ENCODE measurements at places on chromosomes 4 and X. TPM values are rescaled to one million over a fixed set of nuclear protein-coding genes. Genes with fewer than 3 reads are reported as not detected.

SPON2 gene
- 36.6 TPM for total RNA-seq

DSPP gene
- not detected for total RNA-seq

SYNPO2 gene
- total RNA-seq: 381 TPM

EFHC2 gene
- 2.3 TPM for total RNA-seq

P2RY10 gene
- total RNA-seq: 0.39 TPM

KLHL15 gene
- total RNA-seq: 7.8 TPM

KLF8 gene
- total RNA-seq: 22.7 TPM

DMP1 gene
- not detected for total RNA-seq

PRRG1 gene
- total RNA-seq: 11.0 TPM

HERC3 gene
- total RNA-seq: 34.6 TPM

RBMXL3 gene
- total RNA-seq: not detected

COL4A5 gene
- 94.6 TPM for total RNA-seq

- DNase-seq: no peak
Observed at GRCh38 chr4:39759569-39759968, 61.6 kb downstream of the UBE2K start.

GRCh38 chrX:46477435-46477834 is 67.8 kb downstream of the ZNF674 start:
- DNase-seq: no peak

DNA sequence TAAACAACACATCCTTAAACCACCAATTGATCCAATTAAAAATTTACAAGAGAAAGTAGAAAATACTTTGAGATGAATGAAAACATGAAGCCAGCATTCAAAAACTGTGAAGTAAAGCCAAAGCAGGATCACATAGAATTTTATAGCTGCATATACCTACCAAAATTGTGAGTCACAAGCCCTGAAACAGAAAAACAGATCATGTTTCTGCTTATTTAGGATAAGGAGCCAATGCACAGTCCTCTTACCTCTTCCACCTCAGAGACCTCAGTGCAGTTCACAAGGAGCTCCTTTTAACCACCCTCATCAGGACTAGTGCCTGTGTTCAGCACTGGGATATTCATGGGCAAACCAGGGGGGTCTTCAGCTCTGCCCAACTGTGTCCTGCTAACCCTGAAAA is 386.7 kb downstream of the TECRL start:
- no peak for DNase-seq

- no peak for DNase-seq
Observed at GRCh38 chrX:135191838-135192237, 20.6 kb upstream of the CT55 start.

DNA sequence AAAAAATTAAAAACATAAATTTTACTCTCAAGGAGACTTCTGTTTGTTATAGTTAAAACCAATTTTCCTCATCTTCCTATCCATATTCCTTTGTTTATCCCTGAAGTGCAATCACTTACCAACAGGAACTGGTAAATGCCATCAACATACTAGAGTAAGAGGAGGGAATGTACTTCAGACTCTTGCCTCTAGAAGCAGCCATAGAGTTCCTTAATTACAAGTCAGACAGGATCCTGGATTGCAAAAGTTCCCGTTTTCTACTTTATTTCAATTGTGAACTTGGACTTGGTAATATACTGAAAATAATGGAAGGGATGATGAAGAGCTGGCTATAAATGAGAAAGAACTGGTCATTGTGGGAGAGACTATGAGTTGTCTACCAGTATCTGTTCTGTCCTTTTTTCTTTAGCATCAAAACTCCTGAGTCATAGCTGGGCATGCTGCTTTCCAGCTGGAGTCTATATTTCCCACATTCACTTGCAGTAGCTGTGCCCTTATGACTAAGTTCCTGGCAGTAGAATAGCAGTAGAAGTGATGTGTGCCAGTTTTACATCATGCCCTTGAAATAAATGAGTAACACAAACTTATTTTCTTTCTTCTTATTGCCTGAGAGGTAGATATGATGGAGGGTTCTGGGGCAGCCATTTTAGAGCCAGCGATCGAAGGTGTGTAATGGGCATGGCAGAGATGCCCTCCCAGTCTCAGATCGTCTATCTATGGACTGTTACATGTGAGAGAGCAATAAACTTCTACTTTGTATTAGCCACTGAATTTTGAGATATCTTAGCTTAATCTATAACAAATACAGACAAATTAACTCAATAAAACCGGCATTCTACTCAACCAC is 26.8 kb upstream of the SPARCL1 start:
- DNase-seq: no peak

DNA sequence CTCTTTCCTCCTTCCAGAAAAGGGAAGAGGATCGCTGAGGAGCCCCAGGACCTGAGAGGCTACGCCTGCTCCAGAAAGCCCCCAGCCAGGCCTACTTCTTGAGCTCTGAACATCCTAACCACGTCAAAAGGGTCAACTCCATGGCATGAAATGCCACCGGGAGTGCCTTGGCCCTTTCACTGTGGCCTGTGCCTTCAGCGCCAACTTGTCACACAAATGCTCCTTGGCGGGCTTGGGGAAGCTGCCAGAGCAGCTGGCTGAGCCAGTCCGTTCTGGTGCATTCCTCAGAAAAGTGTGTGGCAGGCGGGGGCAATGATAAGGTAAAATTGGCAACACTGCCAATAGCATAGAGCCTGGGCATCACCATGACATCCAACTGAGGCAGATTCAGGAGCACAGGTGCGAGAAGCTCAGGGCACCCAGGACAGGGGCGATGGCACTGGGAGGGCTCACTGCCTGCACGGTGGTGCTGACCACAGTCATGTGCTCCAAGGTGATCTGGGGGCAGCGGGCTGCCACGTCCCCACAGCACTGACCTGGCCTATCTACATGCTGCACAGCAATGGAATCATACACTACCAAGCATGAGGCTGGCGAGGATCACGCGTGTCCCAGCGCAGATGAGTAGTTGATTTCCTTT is 12.1 kb upstream of the TREX2 start:
- no peak for DNase-seq

GRCh38 chrX:68695206-68695845 is 47.9 kb downstream of the STARD8 start:
- DNase-seq: no peak

DNA sequence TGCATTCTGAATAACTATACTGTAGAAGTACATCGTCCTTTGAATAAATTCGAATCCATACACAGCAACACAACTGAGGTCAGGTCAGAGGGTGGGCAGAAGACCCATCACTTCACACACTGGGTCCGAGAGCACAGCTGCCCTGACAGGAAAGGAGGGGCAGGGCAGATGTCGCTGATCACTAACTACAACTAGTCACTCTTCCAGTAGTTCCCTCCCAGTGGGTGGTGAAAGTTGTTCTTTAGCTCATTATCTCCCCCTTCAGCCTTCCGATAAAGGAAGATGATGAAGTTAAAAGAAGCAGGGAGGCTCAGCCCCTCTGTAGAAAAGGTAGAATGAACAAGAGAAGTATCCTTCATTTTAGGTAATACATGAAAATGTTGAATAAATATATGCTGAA is 278.9 kb downstream of the INPP4B start:
- no peak for DNase-seq

GRCh38 chr4:163344147-163345125 is 744 bp downstream of the NPY5R start:
- DNase-seq: no peak

DNA sequence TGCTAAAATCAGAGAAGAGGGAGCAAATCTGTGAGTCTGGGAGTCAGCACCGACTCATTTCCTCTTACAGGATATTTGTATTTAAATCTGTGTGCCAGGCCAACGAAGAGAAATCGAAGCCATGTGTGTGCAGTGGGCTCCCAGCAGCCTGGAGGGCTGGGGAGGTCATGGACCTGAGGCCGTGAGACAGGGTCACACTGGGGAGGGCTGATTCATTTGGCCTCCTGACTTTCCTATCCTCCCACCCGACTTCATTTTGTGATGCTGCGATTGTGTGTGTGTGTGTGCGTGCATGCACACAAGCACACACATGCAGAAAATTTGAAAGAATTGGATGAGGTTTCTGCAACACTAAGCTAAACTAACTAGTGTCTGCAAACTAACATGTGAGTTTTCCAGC is 48.7 kb upstream of the STX18 start:
- DNase-seq: no peak

DNA sequence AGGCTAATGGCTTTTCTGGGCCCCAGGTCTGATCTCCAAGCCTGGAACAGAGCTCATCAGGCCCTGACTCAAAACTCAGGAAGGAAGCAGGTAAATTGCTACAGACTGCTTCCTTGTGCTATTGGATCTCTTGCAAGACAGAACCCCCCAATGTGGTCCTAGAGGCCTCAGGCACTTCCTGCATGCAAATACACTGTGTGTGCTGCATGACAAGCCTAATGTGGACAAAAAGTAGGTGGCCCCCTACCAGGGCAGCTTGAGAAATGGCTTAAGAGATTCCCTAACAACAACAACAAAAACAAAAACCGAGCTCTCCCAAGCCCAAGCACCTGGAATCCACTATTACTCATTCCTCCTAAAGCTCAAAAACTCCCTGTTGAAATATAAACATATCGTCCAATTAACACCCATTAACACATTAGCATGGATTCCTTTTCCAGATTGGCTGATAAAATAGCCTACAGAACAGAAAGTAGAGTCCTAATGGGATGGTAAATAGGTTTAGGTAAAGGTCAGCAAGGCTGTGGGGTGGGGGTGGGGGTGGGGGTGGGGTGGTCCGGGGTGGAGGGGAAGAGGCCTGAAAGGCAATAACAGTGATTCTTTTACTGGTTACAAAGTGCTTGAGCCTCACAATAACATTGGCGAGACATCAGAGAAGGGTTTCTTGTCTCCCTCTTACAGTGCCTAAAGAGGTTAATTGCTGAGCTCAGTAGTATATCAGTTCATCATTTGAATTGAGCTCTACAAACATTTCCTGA is 24.1 kb upstream of the FGF16 start:
- no peak for DNase-seq

DNA sequence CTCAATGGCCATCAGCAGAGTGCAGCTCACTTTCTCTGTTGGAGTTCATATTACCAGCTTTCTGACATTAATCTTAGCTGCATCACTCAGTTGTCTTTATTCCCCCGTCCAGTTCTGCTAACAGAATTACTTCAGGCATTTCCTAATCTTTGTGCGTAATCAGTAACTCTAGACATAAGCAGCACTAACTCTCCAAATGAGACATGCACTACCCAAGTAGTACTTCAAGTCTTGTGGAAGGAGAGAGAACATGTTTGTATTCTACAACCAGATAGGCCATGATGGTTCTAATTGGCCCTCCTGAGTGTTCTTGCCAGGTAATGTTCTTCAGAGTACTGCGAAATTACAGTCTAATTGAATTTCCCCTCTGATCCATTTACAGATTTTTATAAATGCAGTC is 448.5 kb upstream of the RPS6KA3 start:
- DNase-seq: no peak

- no peak for DNase-seq
Observed at GRCh38 chr4:8664976-8665375, 72.4 kb downstream of the CPZ start.

DNA sequence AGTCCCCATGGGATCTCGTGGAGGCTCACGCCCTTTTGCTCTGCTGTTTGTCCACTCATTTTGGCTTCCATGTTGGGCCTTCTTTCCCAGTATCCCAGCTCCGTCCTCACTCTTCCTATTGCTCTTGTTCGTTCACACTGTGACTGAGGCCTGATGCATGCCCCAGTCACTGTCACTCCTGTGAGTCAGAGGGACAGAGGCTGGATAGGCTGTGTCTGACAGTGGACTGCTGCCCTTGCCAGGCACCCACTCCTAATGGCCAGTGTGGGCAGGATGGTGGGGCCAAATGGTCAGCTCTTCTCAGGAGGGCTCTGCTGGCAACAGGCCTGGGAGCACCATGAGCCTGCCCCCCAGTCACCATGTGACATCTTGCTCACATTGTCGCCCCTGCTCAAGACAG is 40.0 kb downstream of the HADH start:
- no peak for DNase-seq

GRCh38 chrX:10649265-10649664 is 28.9 kb upstream of the MID1 start:
- no peak for DNase-seq

GRCh38 chr4:176188654-176189053 is 6.7 kb downstream of the SPATA4 start:
- DNase-seq: no peak

- DNase-seq: peak; percentile 50
Observed at GRCh38 chrX:115560211-115560977, 580 bp upstream of the PLS3 start.

- no peak for DNase-seq
Observed at GRCh38 chr4:112172180-112172579, 26.9 kb downstream of the FAM241A start.

DNA sequence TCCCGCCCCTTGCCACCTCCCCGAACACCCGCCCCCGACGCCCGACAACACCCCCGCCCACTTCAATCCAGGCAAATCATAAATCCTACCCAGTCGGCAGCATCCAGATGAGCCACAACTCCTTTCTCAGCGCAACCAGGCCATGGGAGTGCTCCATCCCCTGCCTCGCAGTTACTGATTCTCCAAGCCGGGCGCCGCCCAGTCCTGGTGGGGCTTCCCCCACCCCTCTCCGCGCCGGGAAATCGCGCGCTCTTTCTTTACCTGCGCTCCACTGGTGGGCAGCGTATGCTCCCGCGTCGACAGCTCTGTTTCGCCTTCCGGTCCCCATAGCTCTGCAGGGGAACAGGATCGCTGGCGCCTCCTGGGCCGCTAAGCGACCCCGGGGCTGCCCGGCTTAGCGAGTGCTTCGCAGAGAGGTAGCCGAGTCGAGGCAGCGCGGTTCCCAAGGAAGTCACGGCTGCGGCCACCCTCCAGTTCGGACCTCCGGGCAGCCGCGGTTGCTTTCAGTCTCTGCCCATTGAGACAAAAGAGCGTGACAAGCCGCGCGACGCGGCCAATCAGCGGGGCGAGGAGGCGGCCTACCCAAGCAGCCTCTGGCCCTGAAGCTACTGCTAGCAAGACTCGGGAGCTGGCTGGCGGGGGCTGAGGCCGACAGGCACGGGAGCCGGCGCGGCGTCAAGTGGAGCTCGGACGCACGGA is 43.7 kb upstream of the TMSB15B start:
- peak; percentile 53 for DNase-seq

- no peak for DNase-seq
Observed at GRCh38 chr4:102574317-102574716, 73.2 kb downstream of the NFKB1 start.

- no peak for DNase-seq
Observed at GRCh38 chr4:139175646-139176301, 1.2 kb downstream of the ELF2 start.

DNA sequence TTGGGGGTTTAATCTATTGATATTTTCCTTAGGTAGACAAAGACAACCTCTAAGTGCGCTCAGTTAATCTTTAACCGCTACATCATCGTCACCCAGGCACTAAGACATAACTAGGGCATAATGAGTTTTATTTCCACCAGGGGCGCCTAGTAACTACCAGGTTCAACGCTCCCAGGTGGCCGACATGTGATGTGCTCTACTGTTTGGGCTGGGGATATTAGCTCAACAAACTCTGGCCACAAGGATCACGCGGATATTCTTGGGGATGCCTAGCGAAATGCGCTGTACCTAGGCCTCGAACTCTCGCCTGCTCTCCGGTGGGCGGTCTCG is 915 bp upstream of the RAB33B start:
- no peak for DNase-seq

- DNase-seq: no peak
Observed at GRCh38 chr4:161696944-161697343, 466.9 kb downstream of the FSTL5 start.

- DNase-seq: no peak
Observed at GRCh38 chrX:63470506-63470905, 119.4 kb upstream of the SPIN4 start.

Data from ureter (tissue), 1 donor.